ENCODE measurements at places on chromosomes 12 and 14.

DNA sequence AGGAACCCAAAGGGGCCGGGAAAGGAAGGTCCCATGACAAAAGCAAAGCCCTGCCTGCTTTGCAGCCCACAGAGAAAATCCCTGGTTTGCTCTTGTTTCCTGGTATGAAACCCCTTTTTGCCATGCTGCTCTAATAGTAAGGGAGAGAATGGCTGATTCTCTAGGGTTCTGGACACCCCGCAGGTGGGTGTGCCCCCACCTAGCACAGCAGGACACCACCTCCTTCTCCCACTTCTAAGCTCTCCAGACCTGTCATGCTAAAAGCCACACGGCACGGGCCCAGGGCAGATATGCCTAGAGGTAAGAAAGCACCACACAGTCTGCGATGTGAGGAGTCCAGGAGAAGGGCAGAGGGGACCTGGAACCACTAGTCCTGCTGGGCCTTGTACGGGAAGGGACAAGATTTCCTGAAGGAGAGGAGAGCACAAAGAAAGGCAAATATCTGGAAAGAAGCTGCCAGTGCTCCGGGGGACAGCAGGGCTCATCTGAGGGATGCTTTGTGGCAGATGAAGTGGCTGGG lies 113.3 kb downstream of the BCL11B start:
- no peak for DNase-seq

DNA sequence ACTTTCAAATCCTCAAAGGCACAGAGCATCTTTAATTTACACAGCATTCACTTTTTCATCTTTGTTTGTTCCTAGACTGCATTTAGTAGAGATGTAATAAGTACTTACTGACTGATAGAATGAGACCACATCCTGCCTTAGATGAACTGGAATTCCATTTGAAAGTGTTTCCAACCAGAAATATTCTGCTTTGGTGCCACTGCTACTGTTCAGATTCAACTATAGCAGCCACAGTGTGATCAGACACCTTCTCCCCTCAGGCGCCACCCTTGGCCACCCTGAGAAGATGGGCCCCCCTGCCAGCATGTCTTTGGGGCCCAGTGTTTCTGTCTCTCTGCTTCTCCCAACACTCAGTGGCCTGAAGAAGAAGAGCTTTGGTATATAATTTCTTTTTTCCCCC lies 449.1 kb downstream of the RAD51B start:
- DNase-seq: peak; percentile 62

DNA sequence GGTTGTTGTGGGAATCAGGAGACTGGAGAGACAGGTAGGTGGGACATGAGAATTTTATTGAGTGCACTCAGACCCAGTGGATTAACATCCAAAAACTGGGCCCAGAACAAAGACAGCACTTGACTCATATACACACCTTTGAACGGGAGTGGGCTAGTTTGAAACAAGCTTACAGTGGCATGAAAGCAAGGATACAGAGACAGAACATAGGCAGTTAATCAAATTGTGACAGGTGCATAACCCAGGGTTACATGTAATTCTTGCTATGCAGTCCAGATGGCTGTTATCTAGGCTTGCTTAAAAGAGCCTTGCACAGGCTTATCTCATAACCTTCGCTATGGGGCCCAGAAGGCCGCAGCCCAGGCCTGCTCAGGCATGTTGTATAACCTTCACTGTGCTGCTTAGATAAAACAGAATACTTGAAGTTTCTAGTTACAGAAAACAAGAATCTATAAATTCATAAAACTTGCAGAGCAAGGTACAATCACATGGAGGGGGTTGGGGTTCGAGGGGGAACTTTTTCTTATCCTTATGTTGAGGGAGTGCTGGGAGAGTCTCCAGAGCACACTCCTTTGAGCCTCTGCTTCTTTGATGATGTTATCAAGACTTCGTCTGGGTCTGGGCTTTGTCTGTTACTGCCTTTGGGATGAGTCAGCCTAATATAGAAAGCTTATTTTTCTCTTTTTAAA lies 81.7 kb downstream of the TNFAIP2 start:
- no peak for DNase-seq

GRCh38 chr12:81953541-81953940 lies 194.4 kb upstream of the PPFIA2 start:
- peak; percentile 74 for DNase-seq

DNA sequence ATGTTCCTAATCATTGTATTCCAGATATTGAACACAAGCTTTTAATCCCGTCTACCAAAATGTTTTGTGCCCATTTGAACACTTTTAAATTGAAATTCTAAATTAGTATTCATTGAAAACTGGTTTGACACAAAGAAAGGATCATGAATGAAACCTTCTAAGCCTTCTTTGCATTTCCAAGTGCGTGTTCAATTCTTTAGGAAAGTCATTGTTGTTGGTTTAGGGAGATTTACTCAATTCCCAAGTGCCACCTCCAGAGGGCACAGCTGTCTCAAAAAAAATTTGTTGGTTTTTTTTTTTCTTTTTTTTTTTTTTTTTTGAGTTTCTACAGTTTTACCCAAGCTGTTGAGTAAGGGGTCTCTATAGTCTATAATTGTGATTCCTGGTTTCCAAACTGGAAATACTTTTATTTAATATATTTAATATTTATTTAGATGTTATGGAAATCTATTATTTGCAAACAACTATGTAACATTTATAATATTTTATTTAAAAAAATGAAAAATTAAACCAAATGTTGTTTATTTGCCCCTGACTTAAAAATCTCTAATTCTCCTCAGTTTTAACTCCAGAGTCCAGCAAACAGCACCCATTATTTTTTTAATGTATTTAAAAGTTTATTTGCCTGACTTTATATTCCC lies 79.9 kb downstream of the NEDD1 start:
- DNase-seq: peak; percentile 30

DNA sequence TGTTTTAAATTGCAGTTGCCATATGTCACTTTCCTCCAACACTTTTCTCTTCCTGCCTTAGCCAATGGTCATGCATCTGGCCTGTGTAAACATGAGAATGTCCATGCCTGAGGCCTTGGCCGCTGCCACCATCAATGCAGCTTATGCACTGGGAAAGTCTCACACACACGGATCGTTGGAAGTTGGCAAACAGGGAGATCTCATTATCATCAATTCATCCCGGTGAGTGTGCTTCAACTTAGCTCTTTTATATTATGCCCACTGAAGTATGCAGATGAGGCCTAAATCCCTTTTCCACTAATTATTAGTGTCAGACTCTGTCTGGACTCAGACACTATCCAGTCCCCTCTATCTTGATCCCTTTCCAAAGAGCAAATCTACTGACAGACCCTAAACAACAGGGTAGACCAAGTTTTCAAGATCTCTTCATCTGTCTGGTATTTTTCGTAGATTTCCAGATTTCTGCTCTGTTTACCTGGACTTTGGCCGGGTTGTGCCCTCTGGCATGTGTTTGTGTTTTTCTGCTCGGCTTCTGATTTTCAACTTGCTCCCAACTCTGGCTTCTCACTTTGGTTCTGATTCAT lies 23.2 kb downstream of the AMDHD1 start:
- no peak for DNase-seq

GRCh38 chr12:33423706-33424105 lies 15.9 kb downstream of the SYT10 start:
- DNase-seq: no peak

DNA sequence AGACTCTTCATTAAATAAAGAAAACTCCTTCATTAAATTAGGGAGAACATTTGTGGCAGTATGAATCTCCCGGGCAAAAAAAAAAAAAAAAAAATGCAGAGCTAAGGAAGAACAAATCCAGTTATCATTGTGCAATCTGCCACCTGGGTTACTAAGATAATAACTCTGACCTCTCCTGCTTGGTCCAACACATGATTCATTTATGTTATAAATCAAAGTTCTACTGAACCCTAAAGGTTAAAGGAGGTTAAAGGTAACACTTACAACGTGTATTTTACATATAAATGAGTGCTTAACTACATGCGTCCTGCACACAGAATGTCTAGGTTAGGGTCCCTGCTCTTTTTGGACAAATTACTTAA lies 4.2 kb downstream of the TGFB3 start:
- DNase-seq: no peak

GRCh38 chr14:69079188-69079742 lies 73.7 kb downstream of the DCAF5 start:
- peak; percentile 96 for DNase-seq

DNA sequence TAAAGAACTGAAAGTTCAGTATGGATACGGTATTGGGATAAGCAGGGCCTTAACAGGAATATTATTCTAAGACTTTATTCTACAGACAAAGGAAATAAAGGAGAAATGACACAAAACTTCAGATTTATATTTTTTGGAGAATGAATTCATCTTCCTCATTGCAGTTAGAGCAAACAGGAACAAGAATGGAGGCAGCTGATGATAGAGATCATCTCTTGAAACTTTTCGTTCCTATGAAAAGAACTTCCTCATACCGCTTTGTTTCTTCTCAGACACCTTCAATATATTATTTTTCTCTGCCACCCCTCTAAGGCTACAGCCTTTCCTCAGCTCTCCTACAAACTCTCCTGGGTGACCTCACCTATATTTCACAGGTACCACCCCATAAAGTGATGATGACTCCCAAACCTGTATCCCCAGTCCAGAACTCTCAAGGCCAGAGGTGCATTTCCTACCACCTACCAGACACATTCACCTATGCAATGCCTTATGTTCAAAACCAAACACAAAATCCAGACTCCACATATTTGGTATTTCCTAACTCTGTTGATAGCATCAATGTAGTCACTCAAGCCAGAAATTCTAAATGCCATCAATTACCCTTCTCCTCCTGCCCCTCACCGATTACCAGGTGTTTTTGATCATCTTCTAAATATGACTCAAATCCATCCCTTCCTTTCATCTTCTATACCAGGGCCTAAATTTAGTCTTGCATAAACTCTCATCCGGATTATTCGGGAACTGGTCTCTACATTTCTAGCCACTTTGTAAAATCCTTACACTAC lies 7.4 kb downstream of the MAP4K5 start:
- no peak for DNase-seq

GRCh38 chr14:69543341-69544115 lies 31.1 kb downstream of the CCDC177 start:
- DNase-seq: peak; percentile 94

GRCh38 chr14:24659916-24660570 lies 26.1 kb upstream of the GZMB start:
- DNase-seq: no peak

GRCh38 chr12:47781479-47782371 lies 8.7 kb downstream of the SLC48A1 start:
- no peak for DNase-seq

- peak; percentile 85 for DNase-seq
Observed at GRCh38 chr12:71840231-71840847, 780 bp downstream of the TBC1D15 start.

DNA sequence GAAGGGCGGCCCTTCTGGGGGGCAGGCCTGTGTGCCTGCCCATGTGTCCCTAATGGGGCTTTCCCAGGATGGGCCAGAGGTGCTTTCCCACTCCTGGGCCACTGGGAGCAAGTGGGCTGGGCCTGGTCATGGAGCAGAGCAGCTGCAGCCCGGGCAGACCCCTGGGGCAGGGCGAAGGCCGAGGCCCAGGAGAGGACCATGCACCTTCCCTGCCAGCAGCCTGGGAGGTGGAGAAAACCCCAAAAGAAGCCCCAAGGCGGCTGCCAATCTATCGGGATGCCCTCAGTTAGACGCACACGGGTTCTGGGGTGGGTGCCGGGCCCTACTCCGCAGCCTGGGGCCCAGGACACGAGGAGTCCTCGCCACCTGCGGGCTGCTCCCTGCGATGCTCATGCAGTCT lies 16.1 kb upstream of the CRIP2 start:
- DNase-seq: no peak

DNA sequence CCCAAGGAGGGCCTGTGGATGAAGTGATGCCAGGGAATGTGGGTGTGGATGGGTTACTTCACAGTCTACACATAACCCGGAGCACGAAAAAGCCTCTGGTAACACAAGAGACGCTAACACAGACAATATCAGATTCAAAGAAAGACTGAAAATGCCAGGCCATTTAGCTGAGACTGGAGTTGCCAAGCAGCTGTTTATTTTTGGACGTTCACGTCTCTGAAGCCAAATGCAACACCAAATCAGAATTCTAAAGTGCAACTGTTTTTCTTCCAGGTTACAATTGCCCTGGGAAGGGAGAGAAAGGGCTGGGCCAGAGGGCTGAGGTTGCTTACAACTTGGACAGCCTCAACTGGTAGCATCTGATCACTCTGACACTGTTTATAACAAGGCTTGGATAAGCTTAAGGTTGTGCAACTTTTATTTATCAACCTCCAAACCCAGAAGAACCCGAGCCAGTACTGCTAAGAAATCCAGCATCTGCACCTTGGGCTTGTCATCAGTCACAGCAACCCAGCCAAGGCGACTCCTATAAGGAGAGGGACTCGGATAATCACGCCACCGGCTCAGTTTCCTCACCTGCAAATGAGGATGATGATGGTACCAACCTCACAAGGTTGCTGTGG lies 24.8 kb downstream of the NUAK1 start:
- no peak for DNase-seq

DNA sequence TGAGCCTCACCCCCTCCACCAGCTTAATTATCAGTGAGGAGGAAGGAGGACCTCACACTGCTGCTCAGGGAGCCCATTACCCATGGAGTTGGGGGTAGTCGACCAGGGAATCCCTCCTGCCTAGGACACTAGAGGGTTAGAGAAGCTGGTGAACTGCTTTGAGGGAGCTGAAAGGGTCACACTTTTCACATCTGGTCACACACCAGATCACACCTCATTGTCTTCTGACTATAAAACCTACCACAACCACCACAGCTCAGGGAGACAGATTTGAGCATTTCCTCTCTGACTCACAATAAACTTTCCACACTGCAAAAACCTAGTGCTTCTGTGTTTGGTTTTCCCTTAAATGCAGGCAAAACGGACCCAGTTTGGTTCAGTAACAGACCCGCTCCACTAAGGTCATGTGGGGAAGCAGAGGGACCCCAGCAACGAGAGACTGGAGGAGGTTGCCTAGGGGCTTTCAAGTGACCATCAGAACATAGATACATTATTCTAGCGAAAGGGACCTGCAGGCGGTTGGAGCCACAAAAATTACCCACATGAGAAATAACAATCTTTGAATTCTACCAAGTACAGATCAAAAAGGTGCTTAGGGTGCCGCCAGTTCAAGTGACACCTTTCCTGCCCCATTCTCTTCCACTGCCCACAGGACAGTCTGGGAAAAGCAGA lies 151.4 kb upstream of the AVPR1A start:
- DNase-seq: peak; percentile 89

DNA sequence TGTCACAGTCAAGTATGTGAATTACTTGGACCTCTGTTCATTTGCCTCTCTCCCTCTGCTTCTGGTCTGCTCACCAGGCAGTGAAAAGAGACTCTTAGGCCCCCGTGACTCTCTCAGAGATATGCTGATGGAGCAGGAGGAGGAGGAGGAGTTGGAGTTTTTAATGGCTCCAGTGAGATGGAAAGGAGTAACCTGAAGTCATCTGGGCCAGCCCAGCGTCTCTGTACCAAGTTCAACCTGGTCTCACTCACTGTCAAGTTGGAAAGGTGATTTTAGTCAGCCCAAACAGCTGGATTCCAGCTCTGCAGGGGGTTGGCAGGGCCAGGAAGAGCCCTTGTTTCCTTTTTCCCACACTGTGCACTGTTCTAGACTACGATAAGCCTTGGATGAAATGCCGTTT lies 48.6 kb downstream of the SH2B3 start:
- DNase-seq: no peak

DNA sequence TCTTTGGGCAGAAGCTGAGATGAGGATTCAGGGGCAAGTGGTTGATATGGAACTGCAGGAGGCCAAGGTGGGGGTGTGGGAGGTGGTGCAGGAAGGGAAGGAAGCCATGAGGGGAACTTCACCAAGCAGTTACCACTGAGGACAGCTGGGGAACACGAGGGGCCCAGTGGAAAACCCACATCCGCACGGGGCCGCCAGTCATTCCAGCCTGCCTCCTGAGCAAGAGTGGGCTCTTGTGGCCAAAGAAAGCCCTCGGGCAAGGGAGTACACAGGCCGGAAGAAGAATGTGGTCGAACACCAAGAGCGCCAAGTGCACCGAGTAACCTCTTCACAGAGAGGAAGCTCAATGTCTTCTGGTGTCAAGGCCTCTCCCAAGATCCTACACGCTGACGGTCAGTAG lies 252.2 kb upstream of the FOXN3 start:
- DNase-seq: no peak

Data from renal cortical epithelial cell (primary cell).